H9 (cell line): ENCODE measurements at places on chromosomes 7 and 10.

DNA sequence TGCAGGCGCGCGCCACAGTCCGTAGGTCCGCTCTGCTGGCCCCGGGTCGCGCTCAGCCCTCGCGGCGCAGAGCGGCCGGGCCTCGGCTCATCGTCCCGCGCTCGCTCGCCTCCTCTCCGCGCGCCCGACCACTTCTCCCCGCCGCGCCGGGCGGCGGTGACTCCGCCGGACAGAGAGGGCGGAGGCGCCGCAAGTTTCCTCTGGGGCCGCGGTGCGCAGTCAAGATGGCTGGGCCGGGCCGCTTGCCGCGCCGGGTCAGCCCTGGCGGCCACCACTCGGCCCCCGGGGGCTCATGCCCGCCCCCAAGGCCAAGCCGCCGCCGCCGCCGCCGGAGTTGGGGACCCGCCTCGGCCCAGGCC lies 441 bp downstream of the FZD8 start:
- no peak for DNase-seq

DNA sequence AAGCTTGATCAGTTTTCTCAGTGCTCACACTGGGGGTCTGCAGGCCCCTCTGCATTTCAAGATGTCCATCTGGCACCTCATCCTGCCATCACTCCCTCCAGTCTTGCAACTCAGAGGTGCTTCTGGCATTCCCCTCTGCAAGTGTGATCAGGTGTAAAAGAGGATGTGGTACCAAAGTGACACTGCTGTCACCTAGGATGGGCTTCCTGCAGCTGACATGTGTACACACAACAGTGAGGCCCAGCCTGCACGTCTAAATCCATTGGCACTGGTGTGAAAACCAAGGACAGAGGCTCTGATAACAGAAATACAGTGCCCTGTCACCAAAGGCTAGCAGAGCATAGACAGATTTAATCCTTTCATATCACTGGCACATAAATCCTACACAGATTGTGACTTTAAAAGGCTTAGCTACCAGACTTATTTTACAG lies 162.5 kb upstream of the CELF2 start:
- no peak for DNase-seq

DNA sequence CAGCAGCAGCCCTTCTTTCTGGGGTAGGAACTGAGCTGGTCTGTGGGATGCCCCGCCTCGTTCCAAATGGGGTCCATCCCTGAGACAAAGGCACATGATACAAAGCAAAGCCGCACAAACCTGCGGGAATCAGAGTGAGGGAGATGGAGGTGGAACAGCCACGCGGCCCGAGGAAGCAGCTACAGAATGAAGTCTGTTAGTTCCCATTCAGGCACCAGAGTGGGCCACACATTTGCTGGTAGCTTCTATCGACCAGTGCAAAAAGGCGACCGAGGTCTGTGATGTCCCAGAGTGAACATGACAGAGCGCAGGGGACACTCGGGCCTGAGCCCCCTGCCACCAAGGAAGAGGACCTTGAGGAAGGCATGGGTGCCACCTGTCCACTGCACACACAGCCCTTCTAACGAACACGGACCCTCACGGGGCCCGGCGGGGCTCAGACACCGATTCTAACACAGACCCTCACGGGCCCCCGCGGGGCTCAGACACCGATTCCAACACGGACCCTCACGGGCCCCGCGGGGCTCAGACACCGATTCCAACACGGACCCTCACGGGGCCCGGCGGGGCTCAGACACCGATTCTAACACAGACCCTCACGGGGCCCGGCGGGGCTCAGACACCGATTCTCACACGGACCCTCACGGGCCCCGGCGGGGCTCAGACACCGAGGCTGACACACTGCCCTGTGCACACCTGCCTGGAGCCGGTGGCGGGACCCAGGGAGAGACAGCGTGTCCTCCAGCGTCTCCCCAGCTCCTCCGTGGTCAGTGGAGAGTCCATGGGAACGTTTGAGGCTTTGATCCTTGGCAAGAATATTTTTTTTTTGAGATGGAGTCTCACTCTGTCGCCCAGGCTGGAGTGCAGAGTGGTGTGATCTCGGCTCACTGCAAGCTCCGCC lies 32.8 kb upstream of the FAM20C start:
- DNase-seq = no peak

GRCh38 chr7:15131661-15132060 lies 229.1 kb upstream of the DGKB start:
- no peak for DNase-seq

- no peak for DNase-seq
These were observed 340.3 kb downstream of the PLXDC2 start for GRCh38 chr10:20156511-20156910.
